ENCODE measurements at places on chromosomes 13 and 19.
A peak's percentile ranks its signal among the peaks of the same experiment; 100 is the strongest.

GRCh38 chr13:91406619-91407018 is 8.2 kb downstream of the GPC5 start:
- DNase-seq: peak; percentile 57

DNA sequence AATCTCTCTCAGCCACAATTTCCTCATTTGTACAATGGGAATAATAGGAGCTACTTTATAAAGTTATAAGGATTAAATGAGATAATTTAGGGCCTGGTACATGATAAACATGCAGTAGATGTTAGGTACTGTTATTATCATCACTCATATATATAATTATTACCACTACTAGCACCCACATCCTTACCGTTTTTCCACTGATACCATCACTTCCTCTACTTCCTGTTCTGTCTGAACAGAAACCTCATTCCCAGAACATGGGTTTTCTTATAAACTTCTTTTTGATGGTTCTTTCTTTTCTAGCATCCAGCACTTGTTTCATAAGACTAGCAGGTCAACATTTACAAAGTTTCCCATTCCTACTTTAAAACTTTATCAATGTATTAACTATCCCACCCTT is 6.3 kb downstream of the CDADC1 start:
- no peak for DNase-seq

DNA sequence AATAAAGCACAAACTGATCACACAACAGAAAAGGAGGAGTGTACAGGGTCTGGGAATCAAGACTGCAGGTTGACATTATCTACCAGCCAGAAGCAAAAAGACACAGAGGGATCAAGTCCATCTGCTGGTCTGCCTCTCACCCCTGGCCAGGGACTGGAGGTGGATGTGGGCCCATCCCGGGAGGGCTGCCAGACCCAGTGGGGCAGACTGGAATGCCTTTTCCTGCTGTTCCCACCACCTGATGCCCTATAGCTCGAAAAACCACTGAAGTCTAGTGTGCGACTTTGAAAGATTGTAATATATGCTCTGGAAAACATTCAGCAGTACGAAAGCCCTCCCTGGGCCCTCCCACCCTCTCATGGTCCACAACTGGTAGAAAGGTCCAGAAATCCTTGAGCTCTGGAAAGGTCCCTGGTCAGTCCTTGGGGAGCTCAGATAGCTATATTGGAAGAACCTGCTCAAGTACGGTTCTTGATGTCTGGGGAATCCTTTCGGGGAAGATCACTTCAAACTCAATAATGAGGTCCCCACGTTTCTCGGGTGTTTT is 2.6 kb downstream of the DNAJB1 start:
- DNase-seq: no peak

GRCh38 chr13:54593504-54593903 is 1564.9 kb downstream of the OLFM4 start:
- DNase-seq: no peak

DNA sequence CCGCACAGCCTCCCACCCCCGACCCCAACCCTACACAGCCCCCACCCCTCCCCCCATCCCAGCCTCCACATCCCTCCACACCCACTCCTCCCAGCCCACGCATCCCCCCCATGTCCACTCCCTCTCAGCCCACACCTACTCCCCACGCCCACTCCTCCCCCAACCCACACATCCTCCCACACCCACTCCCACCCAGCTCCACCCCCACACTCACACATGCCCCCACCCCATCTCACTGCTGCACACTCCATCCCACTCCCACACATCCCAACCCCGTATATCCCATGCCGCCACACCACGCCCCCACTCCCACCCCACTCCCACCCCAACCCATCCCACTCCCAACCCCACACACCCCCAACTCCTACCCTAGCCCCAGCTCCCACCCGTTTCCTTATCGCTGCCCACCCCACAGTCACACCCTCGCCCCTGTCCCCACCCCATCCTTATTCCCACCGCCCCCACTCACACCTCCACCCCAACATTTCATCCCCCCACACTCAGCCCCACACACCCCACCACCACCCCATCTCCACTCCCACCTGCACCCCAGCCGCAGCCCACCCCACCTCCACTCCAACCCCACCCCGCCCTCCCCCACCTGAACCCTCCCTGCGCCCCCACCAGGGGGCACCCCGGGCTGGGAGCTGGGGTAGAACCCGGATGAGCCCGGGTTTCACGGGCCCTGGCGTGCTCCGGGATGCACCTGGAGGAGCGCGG is 809 bp downstream of the TDRD12 start:
- no peak for DNase-seq

- no peak for DNase-seq
These were observed 636 bp upstream of the RNF225 start for GRCh38 chr19:58394821-58395219.

DNA sequence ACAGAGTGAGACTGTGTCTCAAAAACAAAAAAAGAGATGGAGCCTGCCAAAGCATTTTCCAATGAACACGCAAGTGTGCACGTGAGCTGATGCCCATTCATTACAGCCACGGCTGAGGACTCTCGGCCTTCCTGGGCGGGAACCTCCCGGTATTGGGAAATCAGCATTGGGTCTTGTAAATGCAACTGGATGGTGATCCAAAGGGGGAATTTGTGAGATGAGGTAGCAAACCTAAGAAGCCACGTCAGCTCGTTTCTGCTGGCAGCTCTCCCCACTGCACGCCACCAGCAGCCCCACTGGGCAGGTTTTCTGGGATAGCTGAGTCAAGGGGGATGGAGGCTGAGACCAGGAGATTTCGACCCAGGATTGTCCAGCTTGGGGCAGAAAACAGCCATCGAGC is 11.5 kb downstream of the C13orf46 start:
- DNase-seq: no peak

GRCh38 chr13:51158880-51159518 is 47.9 kb upstream of the C13orf42 start:
- peak; percentile 8 for DNase-seq

DNA sequence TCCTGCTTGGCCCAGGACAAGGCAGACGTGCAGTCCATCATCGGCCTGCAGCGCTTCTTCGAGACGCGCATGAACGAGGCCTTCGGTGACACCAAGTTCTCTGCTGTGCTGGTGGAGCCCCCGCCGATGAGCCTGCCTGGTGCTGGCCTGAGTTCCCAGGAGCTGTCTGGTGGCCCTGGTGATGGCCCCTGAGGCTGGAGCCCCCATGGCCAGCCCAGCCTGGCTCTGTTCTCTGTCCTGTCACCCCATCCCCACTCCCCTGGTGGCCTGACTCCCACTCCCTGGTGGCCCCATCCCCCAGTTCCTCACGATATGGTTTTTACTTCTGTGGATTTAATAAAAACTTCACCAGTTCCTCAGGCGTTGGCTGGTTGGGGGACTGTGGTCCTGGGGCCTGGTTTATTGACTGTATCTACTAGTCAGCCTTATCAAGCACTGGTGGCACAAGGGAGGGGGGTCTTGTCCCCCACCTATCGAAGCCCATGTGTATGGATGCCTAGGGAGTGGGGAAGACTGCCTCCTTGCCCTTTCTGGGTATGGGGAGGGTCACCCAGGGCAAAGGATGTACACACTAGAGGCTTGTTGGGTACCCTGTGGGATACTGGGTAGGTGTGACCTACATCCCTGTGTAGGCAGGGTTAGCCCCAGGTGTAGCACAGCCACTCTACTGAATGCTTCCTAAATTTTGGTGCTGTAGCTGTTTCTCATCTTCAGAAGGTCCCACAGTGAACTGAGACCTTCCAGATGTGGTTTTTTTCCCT is 4.4 kb downstream of the CHMP2A start:
- no peak for DNase-seq

- DNase-seq: no peak
These were observed 2.4 kb downstream of the FOSB start for GRCh38 chr19:45469945-45470761.

GRCh38 chr13:43364210-43365038 is 341.0 kb downstream of the DNAJC15 start:
- DNase-seq: no peak

DNA sequence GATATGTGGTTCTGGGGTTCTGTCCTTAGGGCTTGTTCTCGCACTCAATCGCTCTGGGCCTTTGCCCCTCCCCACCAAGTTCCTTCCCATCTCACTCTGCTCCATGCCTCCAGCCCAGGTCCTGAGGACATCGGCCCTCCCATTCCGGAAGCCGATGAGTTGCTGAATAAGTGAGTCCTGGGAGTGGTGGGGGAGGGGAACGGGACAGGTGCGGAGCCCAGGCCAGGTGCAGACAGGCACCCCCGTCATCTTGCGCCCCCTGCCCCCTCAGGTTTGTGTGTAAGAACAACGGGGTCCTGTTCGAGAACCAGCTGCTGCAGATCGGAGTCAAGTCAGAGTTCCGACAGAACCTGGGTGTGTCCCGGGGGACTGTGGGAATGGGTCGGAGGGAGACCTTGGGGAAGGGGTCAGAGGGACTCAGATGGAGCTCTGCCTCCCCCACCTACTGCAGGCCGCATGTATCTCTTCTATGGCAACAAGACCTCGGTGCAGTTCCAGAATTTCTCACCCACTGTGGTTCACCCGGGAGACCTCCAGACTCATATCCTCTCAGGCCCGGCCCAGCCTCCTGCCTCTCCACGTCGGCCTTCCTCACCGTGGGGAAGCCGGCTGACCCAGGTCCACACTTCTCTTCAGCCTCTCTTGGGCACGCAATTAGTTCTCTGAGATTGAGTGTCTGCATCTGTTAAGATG is 10.1 kb downstream of the FUZ start:
- DNase-seq: no peak

- peak; percentile 84 for DNase-seq
These were observed at the start of the genes PRDX2 and THSD8 for GRCh38 chr19:12801466-12802266. TSS of gene PRDX2 (minus strand) at chr19:12801800. CDS start at chr19:12801261, 539 bp downstream. TSS of gene THSD8 (plus strand) at chr19:12802069. CDS start at chr19:12802072, 3 bp downstream.

- DNase-seq: no peak
These were observed 238.8 kb downstream of the RFC3 start for GRCh38 chr13:34056733-34057258.

DNA sequence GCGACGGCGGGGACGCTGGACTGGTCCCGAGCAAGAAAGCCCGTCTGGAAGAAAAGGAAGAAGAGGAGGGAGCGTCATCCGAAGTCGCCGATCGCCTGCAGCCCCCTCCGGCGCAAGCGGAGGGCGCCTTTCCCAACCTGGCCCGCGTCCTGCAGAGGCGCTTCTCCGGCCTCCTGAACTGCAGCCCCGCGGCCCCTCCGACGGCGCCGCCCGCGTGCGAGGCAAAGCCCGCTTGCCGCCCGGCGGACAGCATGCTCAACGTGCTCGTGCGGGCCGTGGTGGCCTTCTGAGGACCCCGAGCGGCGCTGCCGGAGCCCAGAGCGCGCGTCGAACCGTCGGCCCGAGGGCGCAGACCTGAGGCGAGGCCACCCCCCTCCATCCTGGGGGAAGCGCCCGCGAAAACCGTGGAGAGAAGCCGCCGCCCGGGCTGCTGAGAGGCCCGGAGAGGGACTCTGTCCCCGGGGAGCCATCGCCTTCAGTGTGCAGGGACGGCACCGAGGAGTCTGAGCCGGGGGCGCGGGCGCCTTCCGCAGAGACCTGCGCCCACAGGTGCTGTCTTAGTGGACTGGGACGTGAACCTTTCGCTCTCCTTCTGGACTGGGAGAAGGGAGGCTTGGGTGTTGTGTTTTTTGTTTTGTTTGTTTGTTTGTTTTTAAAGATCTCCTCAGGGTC is 3.5 kb downstream of the IER2 start:
- DNase-seq: peak; percentile 45

DNA sequence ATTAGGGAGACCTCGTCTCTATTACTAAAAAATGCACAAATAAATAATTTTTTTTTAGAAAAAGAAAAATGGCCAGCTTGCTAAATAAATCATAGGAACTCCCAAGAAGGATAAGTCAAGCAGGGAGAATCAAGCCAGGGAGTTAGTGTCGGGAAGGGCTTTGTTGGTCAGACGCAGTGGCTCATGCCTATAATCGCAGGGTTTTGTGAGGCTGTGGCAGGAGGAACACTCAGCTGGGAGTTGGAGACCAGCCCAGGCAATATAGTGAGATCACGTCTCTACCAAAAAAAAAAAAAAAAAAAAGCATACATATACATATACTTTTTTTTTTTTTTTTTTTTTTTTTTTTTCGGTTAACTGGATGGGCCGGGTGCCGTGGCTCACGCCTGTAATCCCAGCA is 9.0 kb downstream of the NACC1 start:
- DNase-seq: no peak

DNA sequence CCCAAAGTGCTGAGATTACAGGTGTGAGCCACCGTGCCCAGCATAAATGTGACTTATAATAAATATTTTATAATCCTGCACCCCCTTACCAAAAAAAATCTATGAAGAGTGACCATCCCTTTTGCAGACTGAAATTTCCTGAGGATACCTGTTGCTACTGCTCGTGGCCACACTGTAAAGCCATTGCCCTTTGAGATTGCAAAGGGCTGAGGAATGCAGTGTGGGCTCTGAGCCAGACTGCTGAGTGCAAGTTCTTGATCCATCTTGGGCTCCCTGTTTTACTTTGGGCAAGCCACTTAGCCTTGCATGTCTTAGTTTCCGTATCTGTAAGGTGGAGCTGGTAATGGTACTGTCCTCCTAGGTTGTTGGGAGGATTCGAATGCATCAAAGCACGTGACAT is 23.4 kb downstream of the SIPA1L3 start:
- no peak for DNase-seq

DNA sequence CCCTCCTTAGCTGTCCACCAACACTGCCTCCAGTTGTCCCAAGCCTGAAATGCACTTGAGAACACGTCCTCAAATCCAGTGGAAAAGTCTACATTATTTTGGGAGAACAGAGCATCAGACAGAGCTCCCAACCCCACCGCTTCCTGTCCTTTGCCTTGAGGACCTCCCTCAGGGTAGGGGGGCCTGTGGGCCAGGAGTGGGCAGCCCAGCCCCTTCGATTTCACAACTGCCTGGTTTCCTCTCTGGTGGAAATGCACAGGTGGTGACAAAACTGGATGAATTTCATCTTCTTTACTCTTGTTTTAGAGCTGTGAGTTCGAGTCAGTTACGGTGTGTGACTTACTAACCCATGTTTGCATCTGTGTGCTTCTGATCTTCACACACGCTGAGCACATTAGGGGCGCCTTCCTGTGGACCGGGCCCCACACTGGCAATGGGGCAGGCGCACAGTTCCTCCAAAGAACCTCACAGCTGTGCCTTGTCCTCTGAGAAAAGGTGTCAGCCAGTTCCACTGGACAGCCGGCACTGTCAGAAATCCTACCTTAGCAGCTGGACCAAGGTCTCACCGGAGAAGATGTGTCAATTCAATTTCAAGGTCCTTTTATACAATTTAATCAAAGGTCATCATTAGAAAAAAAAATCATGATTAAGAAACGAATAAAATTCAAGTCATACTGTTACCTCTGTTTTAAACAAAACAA is 80.2 kb downstream of the IRS2 start:
- no peak for DNase-seq

- no peak for DNase-seq
These were observed 15.5 kb downstream of the MKNK2 start for GRCh38 chr19:2035590-2035991.

DNA sequence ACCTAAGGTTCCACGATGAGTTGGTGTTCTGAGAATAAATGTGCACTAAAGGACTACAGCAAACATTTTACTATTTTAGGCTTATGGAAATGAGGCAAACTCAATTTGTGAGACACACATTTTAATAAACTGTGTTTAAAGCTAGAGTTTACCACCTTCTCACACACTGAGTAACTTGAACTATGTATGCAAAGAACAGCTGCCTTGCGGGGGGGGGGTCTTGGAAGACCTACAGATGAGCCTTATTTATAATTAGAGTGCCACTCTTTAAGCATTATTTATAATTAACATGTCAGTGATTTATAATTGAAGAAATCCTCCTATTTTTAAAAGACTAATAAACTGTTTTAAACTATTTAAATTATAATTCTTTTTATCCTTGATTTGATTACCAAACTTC is 300.4 kb downstream of the DLEU7 start:
- DNase-seq: no peak

- peak; percentile 86 for DNase-seq
These were observed 436 bp upstream of the BBC3 start for GRCh38 chr19:47231215-47232054.
